ENCODE measurements at places on chromosomes 7 and 10. TPM values are rescaled to one million over a fixed set of nuclear protein-coding genes. Genes with fewer than 3 reads are reported as not detected.
A peak's percentile ranks its signal among the peaks of the same experiment; 100 is the strongest.

GRCh38 chr7:140317999-140318398 lies 80.3 kb downstream of the SLC37A3 start:
- H3K36me3 ChIP-seq: no peaks in the 10 kb centered on the region
- H3K27me3 ChIP-seq: no peaks in the 10 kb centered on the region
- H3K4me1 ChIP-seq: peaks cover 12% of the 10 kb centered on the region
- no peak overlapping the region for H3K27ac ChIP-seq

DNA sequence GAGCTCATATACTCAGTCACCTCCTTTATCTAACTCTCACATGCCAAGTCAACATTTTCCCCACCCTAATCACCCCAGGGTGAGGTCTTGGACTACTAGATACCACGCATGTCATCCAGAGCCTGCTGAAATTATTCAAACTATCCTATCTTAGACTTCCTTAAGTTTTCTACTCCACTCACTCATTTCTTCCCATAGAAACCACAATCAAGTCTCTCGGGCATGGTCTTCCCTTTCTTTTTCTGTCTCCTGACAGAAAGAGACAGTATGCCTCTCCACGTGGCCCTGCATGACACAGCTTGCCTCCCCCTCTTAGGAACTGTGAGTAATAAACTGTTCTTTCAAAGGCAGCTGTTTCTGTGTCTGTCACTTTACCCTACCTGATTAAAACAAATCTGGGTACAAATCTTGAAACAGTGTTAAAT lies 29.4 kb downstream of the TAS2R41 start:
- peaks cover 6% of the 10 kb centered on the region for H3K27me3 ChIP-seq
- no peak for DNase-seq
- H3K4me3 ChIP-seq: no peak overlapping the region
- H3K36me3 ChIP-seq: no peaks in the 10 kb centered on the region
- H3K27ac ChIP-seq: no peak overlapping the region
- H3K4me1 ChIP-seq: peaks cover 4% of the 10 kb centered on the region

GRCh38 chr7:18941207-18941606 lies 176.2 kb downstream of the TWIST1 start:
- no peak overlapping the region for H3K27ac ChIP-seq
- H3K27me3 ChIP-seq: no peaks in the 10 kb centered on the region
- no peaks in the 10 kb centered on the region for H3K4me1 ChIP-seq
- no peaks in the 10 kb centered on the region for H3K36me3 ChIP-seq

DNA sequence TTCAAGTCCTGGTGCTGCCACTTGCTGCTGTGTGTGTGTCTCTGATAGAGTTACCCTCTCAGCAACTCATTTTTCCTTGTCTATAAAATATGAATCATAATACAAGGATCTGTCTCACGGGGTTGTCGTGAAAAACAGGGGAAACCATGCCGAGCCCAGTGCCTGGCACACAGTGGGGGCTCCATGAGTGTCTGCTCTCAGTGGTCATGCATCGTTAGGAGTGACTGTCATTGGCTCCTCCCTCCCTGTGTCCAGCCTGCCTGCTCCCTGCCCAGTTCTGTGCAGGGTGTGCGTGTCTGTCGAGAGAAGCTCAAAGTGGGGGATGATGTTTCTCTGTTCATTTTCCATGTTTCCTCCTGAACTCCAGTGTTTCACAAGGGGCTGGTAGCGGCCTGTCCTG lies 83.6 kb upstream of the LRRC4 start:
- no peaks in the 10 kb centered on the region for H3K4me1 ChIP-seq
- H3K27ac ChIP-seq: no peak overlapping the region
- H3K4me3 ChIP-seq: no peak overlapping the region

DNA sequence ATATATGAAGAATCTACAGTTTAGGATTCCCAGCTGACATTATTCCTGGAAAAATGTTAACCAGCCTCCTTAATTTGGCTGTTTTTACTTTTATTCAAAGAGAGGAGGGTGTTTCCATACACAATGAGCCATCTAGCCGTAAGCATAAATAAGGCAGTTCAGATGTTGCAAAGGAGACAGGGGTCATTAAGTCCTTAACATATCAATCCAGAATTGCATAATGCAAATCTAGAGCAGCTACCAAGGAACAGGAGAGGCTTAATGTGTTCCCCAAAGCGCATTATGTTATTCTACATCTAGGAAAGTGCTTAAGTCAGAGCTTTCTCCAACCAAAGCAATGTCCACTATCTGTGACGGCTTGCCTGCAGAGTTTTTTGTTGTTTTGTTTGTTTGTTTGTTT lies 32.4 kb upstream of the TCF7L2 start:
- no peak overlapping the region for H3K4me3 ChIP-seq
- H3K4me1 ChIP-seq: peaks cover 6% of the 10 kb centered on the region
- H3K36me3 ChIP-seq: no peaks in the 10 kb centered on the region

DNA sequence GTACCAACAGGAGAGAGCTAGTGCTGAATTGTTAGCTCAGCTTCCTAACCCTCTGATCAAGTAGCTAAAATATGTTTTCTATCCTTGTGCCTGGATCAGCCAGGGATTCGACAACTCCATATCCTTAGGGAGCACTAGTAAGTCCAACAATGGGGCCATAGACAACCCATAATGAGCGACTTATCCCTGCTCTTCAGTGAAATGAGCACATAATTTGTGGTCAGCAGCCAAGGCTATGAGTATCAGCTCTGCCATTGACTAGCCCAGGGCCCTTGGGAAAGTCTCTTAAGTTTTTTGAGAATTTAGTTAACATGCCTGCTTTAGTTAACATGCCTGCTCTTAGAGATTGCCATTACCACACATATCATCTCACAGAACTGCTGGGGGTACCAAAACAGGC lies 39.3 kb downstream of the COL1A2 start:
- H3K4me1 ChIP-seq: no peaks in the 10 kb centered on the region
- H3K27ac ChIP-seq: no peak overlapping the region
- peak; percentile 46 for DNase-seq
- no peak overlapping the region for H3K4me3 ChIP-seq

GRCh38 chr10:116889066-116889465 lies 39.8 kb downstream of the ENO4 start:
- no peak overlapping the region for H3K4me3 ChIP-seq
- H3K27me3 ChIP-seq: no peaks in the 10 kb centered on the region
- H3K4me1 ChIP-seq: peaks cover 7% of the 10 kb centered on the region
- H3K27ac ChIP-seq: no peak overlapping the region
- DNase-seq: no peak

GRCh38 chr7:118794419-118794818 lies 569.9 kb downstream of the ANKRD7 start:
- no peak for DNase-seq
- no peak overlapping the region for H3K4me3 ChIP-seq
- H3K27me3 ChIP-seq: no peaks in the 10 kb centered on the region
- H3K27ac ChIP-seq: no peak overlapping the region
- no peaks in the 10 kb centered on the region for H3K4me1 ChIP-seq

LRWD1 gene
- total RNA-seq: 20.3 TPM

Data from IMR-90 (cell line).